HT1080 (cell line): ENCODE measurements at places on chromosomes 7 and 10.

DNA sequence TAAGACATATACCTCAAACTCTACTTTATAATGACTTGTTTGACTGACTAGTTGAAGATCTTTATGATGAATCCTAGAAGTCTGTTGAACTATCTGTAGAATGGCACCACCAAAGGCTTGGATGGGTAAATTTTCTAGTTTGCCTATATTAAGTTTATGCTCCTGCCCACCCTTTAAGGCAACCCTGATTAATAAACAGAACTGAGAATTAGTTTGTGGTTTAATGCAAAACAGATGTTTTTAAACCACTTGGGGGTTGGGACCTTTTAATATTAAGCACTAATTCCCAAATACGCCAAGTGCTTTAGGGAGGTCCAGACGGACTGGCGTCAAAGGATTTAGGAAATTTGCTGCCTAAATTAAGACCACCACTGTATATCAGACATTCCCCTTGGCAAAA lies 20.5 kb downstream of the SMNDC1 start:
- DNase-seq, result no peak

DNA sequence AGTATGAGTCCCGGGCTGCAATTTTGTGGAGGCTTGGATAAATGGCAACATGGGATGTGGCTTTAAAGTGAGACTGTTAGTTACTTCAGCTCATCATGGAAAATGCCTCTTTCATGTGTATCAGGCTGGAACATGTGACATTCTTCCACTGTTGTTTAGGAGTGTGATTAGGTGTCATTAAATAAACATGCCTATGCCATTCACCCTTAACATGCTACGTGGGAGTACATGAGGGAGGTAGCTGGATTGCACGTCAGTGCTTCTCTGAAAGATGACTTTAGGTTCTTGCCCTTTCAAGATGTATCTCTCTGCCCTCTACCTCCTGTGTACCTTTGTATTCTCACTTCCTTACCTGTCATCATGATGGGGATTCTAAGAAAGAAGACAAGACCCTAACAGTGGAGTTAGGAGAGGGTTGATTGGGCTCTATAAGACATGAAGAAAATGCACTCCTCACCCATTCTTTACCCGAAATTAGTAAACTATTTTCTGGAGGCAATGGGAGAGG lies 8.9 kb downstream of the AKR1E2 start:
- DNase-seq, result no peak

- no peak for DNase-seq
Observed at GRCh38 chr7:77315182-77315591, 101.0 kb downstream of the GSAP start.

GRCh38 chr7:142337054-142338001 lies 79.5 kb upstream of the PRSS58 start:
- DNase-seq, result no peak

GRCh38 chr7:30936650-30937245 lies 25.1 kb downstream of the AQP1 start:
- no peak for DNase-seq

- DNase-seq, result no peak
Observed at GRCh38 chr7:523347-524336, 4.0 kb upstream of the PDGFA start.

DNA sequence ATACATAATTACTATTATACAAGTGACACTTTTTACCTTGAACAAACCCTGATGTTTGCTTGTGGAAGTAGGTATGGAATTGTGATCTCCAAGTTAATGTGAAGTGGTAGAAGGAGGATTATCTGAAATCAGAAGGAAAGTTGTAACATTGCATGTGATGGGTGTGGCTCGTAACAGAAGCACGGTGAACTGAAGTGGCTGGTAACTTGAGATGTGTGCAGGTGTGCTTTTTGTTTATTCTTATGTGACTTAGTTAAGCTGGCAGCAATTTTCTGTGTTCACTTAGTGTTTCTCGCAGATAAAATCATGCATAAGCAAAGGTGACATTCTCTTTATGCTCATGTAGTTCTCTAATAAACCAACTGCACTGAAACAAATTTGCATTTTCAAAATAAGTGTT lies 82.3 kb downstream of the ZEB1 start:
- no peak for DNase-seq

- no peak for DNase-seq
Observed at GRCh38 chr10:80691441-80691840, 153.7 kb downstream of the SH2D4B start.

DNA sequence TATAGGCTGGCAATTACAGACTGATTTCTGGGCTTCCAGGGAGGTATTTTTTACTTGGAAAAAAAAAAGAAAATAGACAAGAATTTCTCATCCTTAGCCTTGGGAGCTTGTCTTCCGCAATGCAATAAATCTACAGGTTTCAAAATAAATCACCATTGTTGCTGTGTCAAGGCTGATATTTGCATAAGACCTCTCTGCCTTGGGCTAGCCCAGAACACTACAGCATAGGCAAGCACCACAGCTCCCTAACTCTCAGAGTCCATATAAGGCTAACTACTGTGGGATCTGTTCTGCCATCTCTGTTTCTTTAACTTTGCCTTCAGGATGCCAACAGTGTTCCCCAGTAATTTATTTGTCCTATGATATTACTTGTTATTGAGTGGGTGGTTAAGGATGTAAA lies 64.4 kb downstream of the ZWINT start:
- DNase-seq, result no peak

GRCh38 chr10:35433851-35434426 lies 97.6 kb downstream of the CCNY start:
- no peak for DNase-seq

DNA sequence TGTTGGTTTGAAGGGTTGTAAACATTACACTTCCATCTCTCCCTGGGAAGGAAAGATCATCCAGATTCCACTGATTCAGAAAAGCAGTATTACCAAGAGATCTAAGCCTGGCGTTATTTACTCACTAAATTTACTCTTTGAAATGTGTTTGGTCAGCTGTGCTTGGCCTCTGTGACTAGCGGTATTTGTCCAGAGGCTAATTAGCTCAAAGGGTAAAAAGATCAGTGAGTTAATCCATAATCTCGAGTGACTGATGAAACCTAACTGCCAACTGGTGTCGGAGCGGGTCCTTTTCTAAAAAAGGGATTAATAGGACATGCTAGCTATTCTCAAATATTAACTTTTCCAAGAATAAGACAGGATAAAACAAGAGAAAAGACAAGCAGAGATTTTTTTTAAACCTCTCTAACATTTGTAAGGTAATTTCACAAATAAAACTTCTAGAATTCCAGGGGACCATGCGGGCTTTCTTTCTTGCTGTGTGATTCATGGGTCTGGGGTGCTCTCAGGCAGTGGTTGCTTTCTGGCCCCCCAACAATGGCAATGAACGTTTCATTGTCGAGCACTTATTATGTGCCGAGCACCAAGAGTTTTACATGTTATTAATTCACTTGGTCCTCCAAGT lies 247.3 kb upstream of the AOAH start:
- DNase-seq, result no peak

GRCh38 chr7:45882465-45882810 lies 5.8 kb upstream of the IGFBP1 start:
- DNase-seq, result no peak

DNA sequence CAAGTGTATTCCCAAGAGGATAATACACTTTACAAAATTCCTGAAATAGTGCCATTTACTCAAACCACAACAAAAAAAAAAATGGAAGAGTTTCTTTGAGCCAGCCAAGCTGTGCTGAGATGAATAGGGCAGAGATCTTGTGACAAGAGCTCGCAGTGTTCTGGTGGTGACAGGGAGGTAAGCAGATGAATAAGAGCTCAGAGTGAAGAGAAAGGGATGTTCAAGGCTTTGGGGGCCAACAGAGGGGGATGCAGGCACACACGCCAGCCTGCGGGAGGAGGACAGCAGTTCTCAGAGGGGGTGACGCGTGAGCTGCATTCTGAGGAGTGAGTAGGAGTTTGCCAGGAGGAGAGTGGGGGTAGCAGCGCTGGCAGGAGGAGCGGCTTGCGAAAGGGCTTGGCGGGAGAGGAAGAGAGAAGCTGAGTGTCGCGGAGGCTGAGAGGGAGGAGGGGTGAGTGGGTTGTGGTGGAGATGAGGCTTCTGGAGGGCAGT lies 194.4 kb upstream of the IMMP2L start:
- peak; percentile 6 for DNase-seq

- peak; percentile 70 for DNase-seq
Observed at GRCh38 chr10:112230325-112230988, 46.9 kb upstream of the GPAM start.

GRCh38 chr10:76126607-76127527 lies 695.4 kb downstream of the LRMDA start:
- DNase-seq, result no peak

GRCh38 chr7:95295397-95295796 lies 28.9 kb downstream of the PON1 start:
- no peak for DNase-seq

GRCh38 chr7:6056616-6057015 lies 25.4 kb downstream of the ANKRD61 start:
- DNase-seq, result no peak

- no peak for DNase-seq
Observed at GRCh38 chr10:125531465-125531864, 151.5 kb downstream of the TEX36 start.

- no peak for DNase-seq
Observed at GRCh38 chr10:27470885-27471284, 33.2 kb upstream of the RAB18 start.

GRCh38 chr7:3606436-3606835 lies 305.4 kb downstream of the SDK1 start:
- no peak for DNase-seq

- no peak for DNase-seq
Observed at GRCh38 chr7:150372271-150373048, 3.8 kb downstream of the REPIN1 start.

DNA sequence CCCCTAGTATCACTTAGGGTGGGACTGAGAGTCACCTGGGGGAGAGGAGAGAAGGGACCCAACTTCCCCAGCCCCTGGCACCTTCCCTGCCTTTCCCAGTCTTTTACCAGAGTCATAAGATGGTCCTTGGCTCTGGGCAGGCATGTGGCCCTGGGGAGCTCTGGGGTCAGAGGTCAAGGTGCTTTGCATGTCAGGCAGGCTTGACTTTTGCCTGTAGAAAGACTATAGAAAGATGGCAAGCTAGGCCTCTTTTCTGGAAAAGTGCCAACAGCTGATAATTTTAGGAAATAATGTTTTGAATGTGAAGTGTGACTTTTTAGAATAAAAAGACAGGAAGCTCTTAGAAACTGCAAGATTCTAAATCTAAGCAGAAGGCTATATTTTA lies 67.5 kb downstream of the MKI67 start:
- no peak for DNase-seq

- no peak for DNase-seq
Observed at GRCh38 chr7:12222889-12223579, 11.9 kb downstream of the TMEM106B start.

GRCh38 chr7:77465256-77465655 lies 49.1 kb upstream of the GSAP start:
- no peak for DNase-seq

DNA sequence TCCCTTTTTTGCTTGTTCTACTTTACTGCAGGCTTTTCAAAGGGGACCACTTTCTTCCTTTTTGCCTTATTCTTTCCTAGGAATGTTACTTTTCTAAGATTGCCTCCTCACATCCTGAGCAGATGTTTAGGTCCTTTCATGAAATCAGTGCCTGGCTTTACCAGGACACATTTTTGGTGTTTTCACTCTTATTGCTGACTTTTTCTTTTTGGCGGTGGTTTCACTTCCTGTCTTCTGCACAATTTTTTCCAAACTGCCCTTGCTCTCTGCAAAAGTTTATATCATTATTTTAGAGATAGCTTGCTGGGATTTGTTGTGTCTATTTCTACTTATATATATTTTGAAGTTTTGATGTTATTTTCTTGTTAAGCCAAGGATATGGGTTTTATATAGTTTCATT lies 332.2 kb upstream of the MTPN start:
- no peak for DNase-seq

DNA sequence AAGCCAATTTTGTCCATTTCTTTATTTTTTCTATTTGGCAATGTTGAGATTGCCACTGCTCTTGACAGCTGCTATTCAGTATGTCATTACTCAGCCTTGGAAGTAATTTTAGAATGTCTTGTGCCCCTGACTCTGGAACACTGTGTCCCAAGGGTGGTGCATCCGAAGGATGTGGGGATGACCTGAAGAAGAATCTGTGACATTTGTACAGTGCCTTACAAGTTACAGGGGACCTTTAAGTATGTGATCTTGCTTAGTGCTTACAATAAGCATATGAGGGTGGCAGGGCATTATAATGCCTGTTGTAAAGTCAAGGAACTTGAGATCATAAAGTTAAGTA lies 239.5 kb downstream of the REEP3 start:
- no peak for DNase-seq

- DNase-seq, result no peak
Observed at GRCh38 chr10:132899751-132900065, 42.7 kb downstream of the CFAP46 start.

- DNase-seq, result no peak
Observed at GRCh38 chr10:112345202-112345601, 28.7 kb upstream of the ACSL5 start.

GRCh38 chr7:139673230-139673629 lies 104.6 kb downstream of the HIPK2 start:
- no peak for DNase-seq
